Activated T-cell treated with anti-CD3 and anti-CD28 coated beads, Interleukin-2, amount 50 U/mL, for 24 hours (primary cell): ENCODE measurements at places on chromosomes 16 and 17.

DNA sequence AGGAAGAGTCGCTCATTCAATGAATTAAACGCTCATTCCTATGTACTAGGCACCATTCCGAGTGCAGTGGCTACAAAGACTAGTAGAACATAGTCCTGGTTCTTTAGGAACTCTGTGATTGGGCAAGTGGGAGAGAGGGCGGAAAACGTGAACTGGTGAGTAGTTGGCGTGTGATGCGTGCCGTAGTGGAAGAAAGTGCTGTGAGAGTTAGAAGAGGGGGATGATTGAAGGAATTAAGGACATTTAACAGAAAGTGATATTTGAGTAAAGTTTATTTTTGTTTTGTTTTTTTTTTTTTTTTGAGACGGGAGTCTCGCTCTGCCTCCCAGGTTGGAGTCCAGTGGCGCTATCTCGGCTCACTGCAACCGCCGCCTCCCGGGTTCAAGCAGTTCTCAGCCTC is 7.9 kb upstream of the SLFN14 start:
- DNase-seq: peak; percentile 52

DNA sequence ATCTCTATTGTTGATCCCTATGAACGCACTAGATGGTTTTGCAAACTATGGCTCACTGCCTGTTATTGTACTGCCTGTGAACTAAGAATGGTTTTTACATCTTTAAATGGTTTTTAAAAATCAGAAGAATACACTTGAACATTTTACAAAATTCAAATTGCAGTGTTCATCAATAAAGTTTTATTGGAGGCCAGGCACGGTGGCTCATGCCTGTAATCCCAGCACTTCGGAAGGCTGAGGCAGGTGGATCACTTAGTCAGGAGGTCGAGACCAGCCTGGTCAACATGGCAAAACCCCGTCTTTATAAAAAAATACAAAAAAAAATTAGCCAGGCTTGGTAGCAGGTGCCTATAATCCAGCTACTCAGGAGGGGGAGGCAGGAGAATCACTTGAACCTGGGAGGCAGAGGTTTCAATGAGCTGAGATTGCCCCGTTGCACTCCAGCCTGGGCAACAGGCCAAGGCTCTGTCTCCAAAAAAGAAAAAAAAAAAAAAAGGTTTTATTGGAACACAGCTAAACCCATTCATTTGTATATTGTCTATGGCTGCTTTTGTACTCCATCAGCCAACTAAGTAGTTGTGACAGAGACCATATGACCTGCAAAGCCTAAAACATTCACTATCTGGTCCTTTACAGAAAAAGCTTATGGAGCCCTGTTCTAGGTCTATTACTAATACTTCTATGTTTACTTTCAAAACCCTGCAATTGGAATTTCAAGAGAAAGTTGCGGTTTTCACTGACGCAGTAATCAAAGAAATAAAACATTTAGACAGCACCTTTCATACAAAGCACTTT is 18.9 kb downstream of the IKZF3 start:
- no peak for DNase-seq

DNA sequence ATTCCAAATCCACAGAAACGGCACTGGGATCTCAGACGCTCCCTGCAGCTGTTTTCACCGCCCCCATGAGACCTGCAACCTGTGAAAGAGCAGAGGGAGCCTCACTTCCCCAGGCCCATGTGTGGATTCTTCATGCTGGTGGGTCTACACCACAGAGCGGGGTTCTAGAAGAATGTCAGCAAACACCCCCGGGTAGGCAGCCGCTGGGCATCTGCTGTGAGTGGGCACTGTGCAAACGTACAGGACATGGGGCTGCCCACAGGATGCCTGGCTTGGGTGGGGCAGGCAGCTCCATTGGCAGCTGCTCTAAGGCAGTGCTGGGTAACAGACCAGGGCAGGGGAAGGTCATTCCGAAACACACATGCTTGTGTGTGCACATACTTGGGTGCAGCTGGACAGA is 174.9 kb downstream of the RBFOX3 start:
- DNase-seq: no peak

GRCh38 chr17:49217651-49218413 is 7.3 kb downstream of the ABI3 start:
- DNase-seq: peak; percentile 65

DNA sequence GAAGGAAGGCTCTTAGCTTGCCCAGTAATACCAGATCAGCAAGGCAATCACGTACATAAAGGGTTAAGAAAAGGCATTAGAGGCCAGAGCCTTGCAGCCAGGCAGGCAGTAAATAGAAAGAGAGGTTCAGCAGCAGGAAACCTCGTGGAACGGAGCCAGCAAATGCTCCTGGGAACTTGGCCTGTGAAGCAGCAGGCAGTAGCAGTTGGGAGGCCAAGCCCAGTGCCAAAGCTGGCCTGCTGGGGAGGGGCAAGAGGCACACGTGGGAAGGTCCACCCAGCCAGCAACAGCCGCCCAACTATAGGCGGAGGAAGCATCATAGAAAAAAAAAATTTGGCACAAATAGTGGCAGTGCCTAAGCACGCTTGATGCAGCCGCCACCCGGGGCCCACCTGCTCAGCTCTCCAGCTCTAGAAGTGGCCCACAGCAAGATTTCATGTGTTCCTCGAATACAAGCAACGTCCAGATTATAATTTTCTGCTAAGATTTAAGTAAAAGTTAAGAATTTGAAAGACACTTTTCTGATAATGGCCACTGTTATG is 2339.5 kb downstream of the TP53TG3F start:
- no peak for DNase-seq

DNA sequence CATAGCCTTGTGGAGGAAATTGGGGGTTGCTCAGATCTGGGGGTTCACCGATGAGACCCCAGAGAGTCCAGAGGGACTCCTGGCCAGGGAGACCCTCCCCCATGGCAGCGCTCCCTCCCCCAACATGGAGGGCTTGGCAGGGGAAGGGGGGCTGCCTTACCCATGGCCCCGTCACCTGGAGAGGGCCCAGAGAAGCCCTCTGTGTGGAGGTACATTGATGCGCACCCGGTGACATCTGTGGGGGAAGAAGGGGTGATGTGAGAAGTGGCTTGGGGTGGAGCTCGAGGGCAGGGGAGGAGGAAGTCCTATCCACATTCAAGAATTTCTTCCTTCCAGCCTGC is 16.2 kb downstream of the ETV4 start:
- DNase-seq: no peak

DNA sequence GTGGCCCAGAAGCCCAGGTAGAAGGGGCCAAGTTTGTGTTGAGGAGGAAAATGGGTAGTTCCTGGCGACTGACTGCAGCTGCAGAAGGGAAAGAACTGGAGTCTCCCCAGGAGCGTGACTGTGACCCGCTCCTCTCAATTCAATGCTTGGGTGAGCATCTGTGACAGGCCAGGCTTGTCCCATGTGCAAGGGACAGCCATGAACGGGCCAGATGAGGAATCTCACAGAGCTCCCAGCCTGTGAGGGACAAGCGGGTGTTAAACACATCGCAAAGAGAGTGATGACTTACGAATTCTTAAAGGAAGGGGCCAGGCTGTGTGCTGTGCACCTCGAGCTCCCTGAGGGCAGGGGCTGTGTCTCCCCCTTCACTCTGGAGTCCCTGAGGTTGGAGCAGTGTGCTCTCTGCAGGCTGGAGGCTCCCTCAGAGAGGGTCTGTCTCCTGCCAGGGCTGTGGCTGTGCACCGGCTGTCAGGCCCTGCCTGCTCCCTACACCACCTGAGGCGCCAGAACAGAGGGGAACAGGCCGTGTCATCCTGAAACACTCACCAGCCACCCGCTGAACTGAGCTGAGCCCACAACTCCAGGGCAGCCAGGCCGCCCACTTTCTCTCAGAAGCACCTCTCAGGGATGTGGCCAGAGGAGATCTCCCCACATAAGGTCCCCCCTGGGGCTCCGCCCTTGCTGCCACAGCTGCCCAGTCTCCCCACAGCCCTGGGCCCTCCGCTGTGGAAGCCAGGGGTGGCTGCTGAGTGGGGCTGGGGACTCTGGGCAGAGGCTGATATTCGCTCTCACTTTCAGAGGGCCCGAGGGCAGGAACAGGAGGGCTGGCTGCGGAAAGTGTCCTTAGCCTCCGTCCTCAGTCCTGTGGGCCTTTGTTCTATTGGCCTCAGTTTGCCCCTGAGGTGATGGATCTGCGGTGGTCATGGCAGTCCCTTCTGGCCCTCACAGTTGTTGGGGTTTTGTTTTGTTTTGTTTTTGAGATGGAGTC is 25.7 kb upstream of the NXPH3 start:
- no peak for DNase-seq
